Effector CD8-positive, alpha-beta T cell (primary cell): ENCODE measurements at places on chromosomes 2 and 18.

GRCh38 chr2:129864719-129865118 lies 114.7 kb upstream of the RAB6C start:
- no peak for DNase-seq

GRCh38 chr2:96116879-96117533 lies 635 bp upstream of the ADRA2B start:
- DNase-seq, result peak; percentile 34

- DNase-seq, result no peak
Measured at GRCh38 chr18:48896875-48897511, 53.8 kb downstream of the SMAD7 start.

- no peak for DNase-seq
Measured at GRCh38 chr2:160694221-160694620, 200.6 kb upstream of the RBMS1 start.

DNA sequence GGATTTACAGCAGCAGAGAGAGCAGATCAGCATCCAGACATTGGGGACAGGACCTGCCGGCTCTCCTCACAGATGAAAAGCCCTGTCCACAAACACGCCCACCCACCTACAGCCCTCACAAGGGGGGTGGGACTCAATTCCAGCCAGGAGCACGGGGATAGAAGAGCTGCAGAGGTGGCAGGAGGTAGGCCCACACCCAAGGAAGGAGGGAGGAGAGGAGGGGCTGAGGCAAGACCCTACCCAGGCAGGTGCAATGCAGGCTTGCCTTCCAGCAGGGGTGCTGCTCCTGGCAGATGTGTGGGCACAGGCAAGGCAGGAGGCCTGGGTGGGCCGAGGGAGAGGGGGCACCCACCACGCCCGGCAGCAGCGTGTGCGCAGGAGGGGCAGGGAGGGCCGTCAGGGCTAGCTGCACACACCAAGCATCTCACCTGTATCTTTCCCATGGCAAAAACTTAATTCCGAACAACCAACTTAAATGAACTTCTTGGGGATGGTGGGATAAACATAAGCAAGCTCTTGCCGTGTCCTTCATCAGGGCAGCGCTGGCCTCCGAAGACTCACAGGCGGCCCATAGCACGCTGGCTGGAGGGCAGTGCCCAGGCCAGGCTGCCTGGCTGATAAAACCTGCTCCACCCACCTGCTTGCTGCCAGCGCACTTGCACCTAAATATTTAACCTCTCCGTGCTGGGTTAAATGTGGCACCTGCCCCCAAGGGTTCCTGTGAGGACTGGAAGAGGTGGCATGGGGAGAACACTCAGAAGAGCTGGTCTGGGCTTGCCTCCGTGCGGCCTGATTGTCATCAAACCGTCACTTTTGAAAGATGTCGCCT lies 219.5 kb downstream of the HDAC4 start:
- DNase-seq, result no peak

DNA sequence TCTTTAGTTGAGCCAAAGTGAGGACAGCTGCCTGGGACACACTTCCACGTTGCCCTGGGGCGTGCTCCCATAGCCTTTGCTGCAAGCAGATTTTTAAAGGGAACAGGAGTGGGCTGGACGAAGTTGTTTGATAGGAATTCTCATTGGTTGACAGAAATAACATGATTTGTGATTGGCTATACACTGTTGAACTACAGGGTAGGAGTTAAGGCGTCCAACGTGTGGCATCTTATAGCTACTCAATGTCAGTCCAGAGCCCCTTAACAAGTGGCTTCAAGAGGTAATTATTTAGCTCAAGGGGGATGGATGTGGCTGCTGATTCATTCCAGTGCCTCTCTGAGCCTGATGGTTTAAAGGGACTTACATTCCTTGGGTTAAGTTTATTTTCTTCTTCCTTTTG lies 65.5 kb downstream of the ACAA2 start:
- DNase-seq, result no peak

GRCh38 chr2:204177977-204178522 lies 241.5 kb downstream of the ICOS start:
- DNase-seq, result peak; percentile 54

DNA sequence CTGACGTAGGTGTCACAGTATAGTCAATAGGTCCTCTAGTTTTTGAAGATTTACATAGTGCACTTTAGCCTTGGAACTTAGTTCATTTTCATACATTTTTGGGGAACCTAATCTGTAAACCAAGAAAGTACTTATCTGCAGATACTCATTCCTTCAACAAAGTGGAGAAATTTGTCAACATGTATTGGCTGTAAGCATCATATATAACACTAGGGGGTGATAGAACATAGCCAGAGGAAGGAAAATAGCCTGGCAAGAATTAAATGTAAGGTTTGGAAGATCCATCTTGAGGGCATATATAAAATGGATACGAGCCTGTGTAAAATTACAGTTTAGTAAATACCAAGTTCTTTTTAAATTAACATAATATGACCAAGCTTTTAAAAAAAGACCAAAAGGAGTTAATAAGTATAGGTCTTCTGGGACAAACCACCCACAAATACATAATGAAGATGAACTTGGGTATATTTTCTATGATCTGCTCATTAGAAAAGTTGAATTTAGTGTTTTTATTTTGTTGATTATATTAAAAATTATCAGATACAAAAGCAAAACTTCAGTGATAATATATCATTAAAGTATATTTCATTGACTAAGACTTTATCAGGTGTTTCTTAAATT lies 18.2 kb downstream of the RPL37A start:
- no peak for DNase-seq

- no peak for DNase-seq
Measured at GRCh38 chr2:16464641-16465040, 201.0 kb downstream of the CYRIA start.

DNA sequence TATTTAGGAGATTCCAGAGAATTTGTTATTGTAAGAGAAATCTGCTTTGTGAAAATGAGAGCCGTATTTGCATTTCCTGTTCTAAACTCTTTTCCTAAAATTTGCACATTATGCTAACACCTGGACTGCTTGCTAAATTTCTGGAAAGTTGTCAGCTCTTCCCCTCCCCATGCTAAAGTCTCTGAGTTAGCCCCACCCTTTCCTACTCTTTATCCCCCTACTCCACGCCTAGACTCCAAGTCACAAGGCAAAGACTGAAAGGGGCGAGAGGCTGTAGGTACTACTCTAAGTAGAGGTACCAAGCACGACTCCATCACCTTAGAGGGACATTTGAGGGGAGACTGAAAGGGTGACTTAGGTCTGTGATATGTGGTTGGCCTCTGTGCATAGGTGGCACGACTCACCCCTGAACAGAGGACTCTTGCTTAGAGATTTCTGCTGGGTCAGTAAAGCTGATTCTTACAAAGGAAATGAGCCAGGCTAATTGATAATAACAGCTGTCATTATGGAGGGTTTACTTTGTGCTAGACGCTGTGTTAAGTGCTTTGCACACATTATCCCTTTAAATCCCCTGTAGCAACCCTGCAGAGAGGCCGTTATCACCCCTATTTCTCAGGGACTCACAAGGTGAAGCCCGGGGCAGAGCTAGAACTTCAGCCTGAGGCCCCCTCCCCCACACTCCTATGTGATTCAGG lies 373.5 kb downstream of the EN1 start:
- DNase-seq, result no peak

- no peak for DNase-seq
Measured at GRCh38 chr2:64842030-64842429, 147.2 kb upstream of the SLC1A4 start.

DNA sequence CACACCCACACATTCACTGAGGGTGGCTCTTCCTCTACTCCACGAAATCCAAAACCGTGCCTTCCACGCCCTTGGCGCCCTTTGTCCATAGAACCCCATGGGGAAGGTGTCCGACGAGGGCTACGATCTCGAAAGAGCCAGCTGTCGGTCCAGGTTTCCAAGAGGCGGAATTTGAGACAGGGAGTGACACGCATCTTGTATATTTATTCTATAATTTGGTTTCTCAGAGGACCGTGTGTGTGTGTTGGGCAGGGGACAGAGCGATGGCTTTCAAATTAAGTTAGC lies 726 bp downstream of the C2orf69 start:
- DNase-seq, result no peak

GRCh38 chr2:120626566-120626965 lies 109.1 kb upstream of the GLI2 start:
- DNase-seq, result no peak

DNA sequence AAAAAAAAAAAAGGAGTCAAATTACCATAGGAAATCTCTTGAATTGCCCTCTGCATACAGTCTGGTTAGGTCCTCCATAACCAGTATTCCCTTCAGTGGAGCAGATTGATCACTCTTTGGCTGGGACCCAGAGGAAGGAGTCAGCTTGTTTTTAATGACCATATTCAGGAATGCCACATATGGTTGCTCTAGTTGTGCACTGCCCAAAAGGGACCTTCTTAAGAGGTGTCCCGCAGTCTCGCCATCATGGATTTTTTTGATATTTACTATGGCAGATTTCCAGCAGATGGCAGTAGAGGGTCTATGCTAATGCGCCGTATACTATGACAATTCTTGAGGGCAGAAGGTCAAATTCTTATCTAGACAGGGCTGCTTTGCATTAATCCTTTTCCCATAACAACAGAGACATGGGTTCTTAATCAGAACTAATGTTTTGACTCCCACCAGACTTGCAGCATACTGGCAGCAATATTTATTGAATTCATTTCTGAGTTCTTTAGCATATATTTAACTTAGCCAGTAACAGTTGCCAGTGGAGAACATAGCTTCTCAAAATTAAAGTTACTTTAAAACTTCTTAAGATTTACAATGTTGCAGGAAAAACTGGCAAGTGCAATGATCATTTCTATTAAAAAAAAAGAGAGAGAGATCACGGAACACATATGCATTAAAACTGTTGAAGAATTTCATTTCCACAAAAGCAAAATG lies 31.8 kb upstream of the INPP4A start:
- DNase-seq, result peak; percentile 27

- DNase-seq, result no peak
Measured at GRCh38 chr2:226716126-226716525, 83.5 kb downstream of the IRS1 start.

GRCh38 chr2:152189622-152190495 lies 14.3 kb upstream of the STAM2 start:
- DNase-seq, result no peak
